Fibroblast of pulmonary artery (primary cell): ENCODE measurements at places on chromosomes 2 and 18.

GRCh38 chr2:156099382-156099781 lies 233.1 kb downstream of the NR4A2 start:
- no peak for DNase-seq

DNA sequence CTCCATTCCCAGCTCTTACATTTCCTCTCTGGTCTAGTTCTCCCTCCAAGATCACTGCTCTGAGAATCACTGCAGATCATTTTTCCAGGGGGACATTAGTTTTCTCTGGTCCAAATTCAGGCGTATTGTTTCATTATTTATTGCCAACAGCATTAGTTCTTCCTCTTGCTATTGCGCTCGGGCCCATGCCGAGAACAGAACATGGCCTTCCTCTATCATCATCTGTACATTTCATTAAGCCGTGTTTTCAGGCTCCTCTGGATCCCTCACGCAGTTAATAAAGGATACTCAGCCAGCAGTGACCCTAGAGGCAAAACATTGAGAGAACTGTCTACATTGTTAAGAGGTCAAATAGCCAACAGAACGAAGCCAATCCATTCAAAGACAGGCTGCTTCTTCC lies 63.9 kb downstream of the CCBE1 start:
- DNase-seq, result no peak

DNA sequence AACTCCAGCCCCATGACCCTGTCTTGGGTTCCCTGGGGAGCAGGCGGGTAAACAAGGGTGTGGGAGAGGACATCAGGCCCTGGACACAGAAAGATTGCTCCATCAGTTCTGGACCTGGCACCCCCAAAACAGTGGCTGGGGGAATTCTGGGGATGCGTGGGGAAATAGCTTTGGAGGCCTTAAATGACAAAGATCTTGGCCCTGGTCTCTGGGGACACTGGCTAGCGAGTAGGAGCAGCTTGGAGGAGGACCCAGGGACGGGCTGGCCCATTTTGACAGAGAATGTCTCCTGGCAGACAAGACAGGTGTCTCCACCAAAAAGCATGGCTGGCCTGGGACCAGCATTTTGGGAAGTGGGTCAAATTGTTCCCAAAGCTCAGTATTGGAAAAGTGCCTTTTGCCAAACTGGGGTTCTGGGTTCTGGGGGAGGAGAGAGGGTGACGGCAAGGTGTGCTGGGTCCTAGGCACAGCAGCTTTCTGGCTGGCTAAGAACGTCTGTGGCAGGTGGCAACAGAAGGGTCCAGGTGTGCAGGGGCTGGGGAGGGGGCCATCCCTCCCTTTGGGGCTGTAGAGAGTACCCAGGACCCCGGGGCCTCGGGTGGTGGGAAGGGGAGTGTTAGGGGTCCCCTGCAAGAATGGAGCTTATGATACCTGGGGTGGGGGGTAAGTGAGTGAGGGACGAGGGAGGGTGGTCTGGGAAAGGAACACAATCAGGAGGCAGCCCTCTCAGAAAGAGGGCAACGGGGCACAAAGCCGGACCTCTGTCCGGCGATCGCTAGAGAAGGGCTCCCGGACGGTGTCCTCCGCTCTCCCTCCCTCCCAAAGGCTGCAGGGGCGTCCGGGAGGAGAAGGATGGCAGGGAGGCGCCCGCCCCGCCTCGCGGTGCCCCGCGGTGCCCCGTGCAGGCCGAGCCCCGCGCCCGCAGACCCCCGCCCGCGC lies 556 bp downstream of the CYRIA start:
- no peak for DNase-seq

GRCh38 chr2:46981662-46982350 lies 66.2 kb upstream of the MCFD2 start:
- no peak for DNase-seq

- no peak for DNase-seq
These were observed 36.1 kb downstream of the TFCP2L1 start for GRCh38 chr2:121248766-121249343.

- peak; percentile 52 for DNase-seq
These were observed 9.6 kb downstream of the SERPINB2 start for GRCh38 chr18:63897072-63897471.

- no peak for DNase-seq
These were observed 89.6 kb upstream of the PMAIP1 start for GRCh38 chr18:59810183-59810582.

DNA sequence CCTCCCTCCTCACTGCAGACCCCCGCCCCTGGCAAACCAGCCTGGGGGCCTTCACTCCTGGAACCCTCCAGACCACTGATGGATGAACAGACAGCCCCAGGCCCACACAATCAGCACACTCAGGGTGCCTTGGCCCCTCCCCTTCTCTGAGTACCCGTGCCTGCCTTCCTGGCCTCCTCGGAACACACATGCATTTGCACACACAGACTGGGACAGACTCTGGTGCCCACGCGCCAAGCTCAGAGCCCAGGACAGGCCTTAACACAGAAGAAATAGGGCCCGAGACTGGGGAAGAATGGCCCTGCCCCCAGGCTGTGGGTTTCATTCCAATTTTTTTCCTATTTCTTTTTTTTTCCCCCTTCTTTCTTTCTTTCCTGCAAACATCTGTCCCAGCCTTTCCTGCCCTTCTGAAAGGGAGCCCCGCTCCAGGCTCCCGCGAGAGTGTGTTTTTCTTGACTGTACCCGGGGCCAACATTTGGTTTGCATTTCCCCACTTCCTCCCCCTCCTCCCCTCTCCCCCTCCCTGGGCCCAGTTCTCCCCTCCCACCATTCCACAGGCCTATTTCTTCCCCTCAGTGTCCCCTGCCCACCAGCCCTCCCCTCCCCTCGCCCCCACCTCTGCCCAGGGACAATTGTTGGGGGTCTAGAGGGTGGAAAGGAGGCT lies 618 bp upstream of the TNS1 start:
- DNase-seq, result peak; percentile 81

DNA sequence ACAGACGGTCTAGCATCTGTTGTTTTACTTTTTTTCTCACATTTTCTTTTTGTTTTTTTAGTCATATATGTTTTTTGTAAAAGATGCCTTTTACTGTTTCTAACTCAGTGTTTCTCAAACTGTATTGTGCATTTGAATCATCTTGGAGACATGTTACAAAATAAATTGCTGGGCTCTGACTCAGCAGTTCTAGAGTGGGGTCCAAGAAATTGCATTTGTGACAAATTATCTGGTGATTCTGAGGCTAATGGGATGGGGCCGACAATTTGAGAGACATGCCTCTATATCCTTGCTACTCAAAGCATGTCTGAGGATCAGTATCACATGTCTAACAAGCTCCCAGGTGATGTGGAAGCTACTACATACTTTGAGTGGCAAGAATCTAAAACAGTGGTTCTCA lies 478.8 kb downstream of the PLCL1 start:
- DNase-seq, result peak; percentile 13

DNA sequence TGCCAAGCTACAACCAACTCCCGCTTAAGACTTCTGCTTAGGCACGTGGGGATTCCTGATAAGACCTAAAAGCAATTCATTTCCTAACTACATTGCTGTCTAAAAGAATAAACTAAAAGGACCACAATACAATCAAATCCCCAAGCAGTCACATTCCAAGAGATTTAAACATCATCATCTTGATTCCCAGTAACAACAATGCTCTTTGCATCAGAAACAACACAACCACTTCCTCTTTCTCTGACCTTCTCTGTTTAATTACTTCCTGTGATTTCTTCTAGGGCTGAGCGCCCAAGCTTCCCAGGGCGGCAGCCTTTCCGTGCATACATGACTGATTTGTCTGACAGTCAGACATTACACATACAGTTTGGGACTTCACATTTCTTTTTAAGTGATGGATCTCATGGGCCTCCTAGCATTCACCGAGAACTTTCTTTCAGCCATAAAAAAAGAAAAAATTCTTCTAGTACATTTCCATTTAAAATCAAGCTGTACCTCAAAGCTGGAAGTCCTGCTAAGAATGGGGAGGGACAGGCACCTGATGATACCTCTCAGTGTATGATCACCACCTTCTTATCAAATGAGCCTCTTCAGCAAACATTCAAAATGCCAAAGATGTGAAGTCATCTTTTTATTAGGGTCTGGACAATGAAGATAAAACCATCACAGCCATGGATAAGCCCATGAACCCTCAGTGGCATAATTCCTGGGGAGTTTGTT lies 11.5 kb downstream of the SPRED2 start:
- peak; percentile 83 for DNase-seq

DNA sequence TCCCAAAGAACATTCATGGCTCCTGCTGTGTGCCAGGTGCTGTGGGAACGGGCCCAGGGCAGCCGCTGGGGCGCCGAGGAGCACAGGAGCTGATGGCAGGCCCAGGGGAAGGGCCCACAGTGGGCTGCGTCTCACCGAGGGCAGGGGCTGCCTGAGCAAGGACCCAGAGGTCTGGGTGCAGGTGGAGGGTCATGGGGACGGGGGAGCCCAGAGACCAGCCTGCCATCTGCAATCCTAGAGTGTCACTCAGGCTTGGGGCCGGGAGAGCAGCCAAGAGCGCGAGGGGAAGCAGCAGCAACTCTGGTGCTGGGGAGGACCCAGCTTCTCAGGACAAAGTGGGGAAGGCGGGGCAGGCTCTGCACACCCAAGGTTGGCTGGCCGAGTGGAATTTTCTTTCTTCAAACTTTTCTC lies 207.4 kb downstream of the HDAC4 start:
- no peak for DNase-seq

- DNase-seq, result peak; percentile 43
These were observed 670.7 kb downstream of the ERBB4 start for GRCh38 chr2:211867845-211868451.
